ENCODE measurements at places on chromosomes 6 and 20.

GRCh38 chr6:25042984-25043725, 107.4 kb upstream of the RIPOR2 start:
- no peak for DNase-seq

DNA sequence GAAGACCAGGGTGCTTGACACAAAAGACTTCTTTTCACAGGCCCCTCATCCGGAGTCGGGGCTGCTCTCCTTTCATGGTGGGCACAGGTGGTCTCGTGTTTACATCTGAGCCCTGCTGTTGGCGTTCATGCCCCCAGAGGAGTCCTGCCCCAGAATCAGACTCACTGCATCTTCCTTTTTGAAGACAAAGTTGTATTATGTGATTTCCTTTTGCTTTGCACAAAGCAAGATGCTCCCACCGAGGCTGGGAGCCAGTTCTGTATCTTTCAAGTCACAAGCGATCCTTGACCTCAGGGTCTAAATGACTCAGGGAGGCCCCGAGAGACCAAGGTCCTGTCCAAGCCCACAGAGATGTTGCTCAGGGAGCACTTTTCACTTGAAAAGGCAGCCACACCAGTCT, 330.5 kb downstream of the THBS2 start:
- DNase-seq: no peak

GRCh38 chr6:131290955-131291354, 155.7 kb downstream of the AKAP7 start:
- no peak for DNase-seq

DNA sequence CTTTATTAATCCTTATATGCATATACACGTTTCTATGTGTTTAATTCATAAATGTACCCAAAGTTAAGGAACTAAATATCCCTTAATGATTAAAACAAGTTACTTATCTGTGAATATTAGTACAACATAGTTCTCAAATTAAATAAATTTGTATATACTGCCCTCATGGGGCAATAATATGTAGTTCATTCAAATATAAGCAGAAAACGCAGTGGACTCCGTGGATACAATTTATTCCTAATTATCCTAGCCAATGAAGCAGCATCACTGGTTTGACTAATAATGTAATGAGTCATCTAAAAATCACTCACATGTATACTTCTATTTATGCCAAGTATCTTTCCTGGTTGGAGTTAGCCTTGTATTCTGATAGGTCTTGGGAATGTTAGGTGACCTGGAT, 111.6 kb downstream of the TBC1D32 start:
- no peak for DNase-seq

- DNase-seq: no peak
These were observed 154.1 kb downstream of the CD24 start for GRCh38 chr6:106820412-106820852.

All from NCI-H2171 (cell line).